ENCODE measurements at places on chromosomes 2 and 18.

GRCh38 chr2:42493468-42494354 lies at the start of gene KCNG3:
Gene KCNG3 (minus strand): TSS chr2:42493982. CDS start chr2:42493501, 481 bp downstream.
- peak; percentile 59 for DNase-seq

- DNase-seq = no peak
These were observed 67.1 kb upstream of the DSEL start for GRCh38 chr18:67583621-67584020.

DNA sequence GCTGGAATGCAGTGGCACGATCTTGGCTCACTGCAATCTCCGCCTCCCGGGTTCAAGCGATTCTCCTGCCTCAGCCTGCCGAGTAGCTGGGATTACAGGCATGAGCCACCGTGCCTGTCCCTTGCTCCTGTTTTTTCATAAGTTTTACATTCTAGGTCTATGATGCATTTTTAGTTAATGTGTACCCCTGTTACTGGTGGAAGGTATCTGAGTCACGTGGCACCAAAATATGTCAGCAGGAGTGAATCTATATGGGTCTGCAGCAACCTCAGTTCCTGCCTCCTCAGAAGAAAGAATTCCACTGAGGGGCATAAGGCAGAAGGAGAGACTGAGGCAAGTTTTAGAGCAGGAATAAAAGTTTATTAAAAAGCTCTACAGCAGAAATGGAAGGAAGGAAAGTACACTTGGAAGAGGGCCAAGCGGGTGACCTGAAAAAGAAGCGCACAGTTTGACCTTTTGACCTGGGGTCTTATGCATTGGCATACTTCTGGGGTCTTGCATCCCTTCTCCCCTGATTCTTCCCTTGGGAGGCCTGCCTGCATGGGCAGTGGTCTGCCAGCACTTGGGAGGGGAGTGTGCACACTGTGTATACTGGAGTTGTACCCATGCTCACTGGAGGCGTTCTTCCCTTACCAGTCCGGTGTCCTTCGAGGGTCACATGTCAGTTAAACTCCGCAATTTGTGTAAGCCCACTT lies 1.1 kb upstream of the MFSD2B start:
- DNase-seq = no peak

DNA sequence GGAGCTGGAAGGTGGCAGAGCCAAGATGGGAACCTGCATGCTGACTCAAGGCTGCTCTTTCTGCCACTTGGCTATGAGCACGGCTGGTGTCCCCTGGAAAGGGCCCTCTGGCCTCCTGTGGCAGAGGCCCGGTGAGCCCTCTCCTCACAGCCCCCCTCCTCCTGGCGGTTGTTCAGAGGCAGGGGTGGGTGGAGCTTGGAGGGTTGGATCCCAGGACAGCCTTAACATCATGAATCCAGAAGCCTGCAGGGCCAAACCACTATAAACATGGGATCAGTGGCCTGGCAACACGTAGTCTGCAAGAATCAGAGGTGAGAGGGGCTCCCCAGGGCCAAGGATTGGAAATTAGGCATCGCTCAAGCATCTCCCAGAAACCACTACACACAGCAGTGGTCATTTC lies 48.5 kb upstream of the LOXHD1 start:
- DNase-seq = no peak

- DNase-seq = no peak
These were observed 51.4 kb downstream of the CRACDL start for GRCh38 chr2:98884658-98885057.

DNA sequence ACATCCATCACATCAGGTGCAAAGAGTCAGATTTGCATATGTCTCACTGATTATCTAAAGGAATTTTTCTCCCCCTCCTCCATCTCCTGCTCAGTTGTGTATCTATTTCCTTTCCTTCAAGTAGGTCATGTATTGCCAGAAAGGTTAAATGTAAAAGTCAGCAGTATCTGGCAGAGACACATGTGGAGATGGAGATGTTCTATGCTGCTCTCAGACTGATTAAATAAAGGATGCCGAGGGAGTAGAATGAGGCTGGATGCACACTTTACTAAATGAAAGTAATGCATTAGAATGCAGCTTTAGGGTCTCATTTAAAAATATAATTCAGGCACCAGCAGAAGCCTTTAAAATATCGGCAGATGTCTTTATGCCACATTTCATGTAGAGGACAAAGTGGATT lies 555.3 kb downstream of the RNF144A start:
- DNase-seq = no peak

DNA sequence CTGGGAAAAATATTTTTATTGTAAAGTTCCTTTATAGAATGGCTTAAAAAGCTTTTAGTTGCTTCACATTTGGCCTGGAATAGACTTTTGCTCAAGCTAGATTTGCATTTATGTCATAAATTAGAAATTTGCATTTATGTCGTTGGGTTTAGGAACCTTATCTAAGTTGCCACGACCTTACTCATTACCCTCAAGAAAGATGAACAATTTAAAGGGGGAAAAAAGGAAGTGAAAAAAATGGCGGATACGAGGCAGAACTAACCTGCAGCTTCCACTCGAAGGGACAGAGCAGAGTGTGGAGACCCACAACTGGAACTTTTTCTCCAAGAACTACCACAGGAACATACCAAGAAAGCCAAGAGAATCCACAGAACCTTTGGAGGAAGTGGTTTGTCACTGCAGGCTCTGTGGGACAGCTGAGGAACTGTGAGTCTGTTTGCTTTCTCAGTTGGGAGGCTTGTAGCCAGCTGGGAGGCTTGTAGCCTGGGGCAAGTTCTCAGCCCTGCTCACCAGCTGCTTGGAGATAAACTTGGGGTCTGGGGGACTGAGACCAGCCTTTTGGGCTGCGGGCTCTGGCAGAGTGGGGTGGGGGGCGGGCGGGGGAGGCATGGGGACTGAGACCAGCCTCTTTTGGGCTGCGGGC lies 349.9 kb upstream of the MEIS1 start:
- DNase-seq = no peak

GRCh38 chr2:3639653-3640052 lies 18.3 kb upstream of the ALLC start:
- no peak for DNase-seq

- no peak for DNase-seq
These were observed 32.3 kb downstream of the CCNT2 start for GRCh38 chr2:134950886-134951285.

DNA sequence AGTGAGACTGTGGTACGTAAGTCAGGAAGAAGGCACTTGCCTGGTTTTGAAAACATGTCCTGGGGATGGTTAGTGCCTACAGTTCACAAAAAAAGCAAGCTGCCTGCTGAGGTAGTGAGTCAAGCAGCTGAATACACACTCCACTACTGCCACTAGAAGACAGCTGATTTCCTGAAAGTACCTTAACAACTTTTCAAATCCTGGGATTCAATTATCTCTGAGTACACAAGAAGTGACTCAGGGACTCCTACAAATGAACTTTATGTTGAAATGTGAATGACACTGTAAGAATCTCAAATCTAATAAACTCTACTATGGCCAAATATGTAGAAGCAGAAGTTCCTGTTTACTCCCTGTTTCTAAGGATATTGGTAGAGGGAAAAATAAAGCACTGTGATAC lies 58.0 kb upstream of the ARL5A start:
- DNase-seq = no peak

DNA sequence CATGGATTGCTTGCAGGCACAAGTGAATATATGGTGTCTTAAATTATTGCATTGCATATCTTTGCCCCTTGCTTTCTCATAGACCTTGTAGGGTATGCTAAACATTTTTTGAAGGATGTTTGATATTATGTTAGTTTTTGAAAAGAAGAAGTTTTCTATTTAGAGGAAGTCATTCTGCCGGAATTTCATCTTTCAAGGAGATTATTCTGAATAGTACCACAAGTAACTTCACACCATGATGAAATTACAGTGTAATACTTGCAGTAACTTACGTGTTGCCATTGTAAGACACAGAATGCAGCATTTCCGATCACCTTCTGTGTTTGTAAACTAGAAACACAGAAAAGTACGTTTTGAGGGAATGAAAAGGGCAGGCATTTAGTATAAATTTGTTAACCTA lies 71.9 kb downstream of the ACVR2A start:
- DNase-seq = no peak

DNA sequence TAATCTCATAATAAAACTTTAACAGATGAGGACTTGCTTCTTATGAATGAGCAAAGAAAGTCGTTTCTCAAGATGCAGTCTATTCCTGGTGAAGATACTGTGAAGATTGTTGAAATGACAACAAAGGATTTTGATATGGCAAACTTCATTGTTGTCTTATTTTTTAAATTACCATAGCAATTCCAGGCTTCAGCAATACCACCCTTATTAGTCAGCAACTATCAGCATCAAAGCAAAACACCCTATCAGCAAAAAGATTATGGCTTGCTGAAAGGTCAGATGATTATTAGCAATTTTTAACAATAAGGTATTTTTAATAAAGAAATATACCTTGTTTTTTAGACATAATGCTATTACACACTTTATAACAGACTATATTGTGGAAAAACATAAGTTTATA lies 88.3 kb downstream of the COL5A2 start:
- no peak for DNase-seq

DNA sequence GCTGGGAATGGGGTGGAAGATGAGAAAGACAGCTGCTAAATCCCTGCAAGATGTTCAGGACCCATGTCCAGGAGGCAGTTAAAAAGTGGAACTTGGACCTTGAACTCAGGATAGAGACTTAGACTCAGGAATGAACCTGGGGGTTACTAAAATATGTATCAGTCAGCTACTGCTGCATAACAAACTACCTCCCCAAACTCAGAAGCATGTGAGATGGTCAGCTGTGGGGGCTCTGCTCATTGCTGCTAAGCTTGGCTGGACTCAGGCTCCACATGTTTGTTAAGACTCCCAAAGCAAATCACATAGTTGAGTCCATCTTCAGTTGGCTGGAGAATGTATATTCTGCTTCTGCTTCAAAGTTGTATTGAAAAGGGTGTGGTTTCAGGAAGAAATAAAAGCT lies 61.4 kb upstream of the COPS8 start:
- no peak for DNase-seq

DNA sequence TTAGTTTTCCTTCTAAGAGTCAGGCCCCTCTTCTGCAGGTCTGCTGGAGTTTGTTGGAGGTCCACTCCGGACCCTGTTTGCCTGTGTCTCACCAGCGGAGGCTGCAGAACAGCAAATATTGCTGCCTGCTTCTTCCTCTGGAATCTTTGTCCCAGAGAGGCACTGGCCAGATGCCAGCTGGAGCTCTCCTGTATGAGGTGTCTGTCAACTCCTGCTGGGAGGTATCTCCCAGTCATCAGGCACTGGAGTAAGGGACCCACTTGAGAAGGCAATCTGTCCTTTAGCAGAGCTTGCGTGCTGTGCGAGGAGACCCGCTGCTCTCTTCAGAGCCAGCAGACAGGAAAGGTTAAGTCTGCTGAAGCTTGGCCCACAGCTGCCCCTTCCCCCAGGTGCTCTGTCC lies 4.8 kb downstream of the REG1B start:
- DNase-seq = no peak

DNA sequence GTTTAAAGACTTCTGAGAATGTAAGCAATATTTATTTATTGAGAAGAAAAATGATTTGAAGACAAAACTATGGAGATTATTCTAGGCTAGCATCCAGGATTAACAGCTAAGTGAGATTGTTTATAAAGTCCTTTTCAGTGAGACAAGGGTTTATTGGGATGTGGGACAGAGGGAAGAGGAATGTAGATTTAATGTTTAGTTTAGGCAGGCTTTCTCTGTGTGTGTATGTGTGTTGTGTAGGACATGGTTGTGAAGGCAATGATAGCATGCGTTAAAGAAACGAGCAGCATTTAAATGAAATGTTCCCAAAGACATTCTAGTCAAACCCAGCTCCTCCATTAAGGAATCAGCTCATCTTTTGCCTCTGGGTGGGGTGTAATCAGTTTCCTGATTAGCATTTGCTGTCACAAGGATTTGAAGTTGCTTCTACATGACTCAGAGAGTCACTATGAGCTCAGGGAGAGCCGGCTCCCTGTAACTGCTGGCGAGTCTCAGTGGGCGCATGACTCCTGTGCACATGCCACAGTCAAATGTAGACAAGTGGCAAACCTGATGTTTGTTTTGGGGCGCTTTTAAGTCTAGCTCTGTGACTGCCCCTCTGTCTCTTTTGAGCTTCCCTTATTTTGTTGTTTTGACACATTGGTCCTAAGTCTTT lies 442.2 kb upstream of the CELF4 start:
- no peak for DNase-seq

- no peak for DNase-seq
These were observed 124.9 kb upstream of the TTC27 start for GRCh38 chr2:32502941-32503340.

DNA sequence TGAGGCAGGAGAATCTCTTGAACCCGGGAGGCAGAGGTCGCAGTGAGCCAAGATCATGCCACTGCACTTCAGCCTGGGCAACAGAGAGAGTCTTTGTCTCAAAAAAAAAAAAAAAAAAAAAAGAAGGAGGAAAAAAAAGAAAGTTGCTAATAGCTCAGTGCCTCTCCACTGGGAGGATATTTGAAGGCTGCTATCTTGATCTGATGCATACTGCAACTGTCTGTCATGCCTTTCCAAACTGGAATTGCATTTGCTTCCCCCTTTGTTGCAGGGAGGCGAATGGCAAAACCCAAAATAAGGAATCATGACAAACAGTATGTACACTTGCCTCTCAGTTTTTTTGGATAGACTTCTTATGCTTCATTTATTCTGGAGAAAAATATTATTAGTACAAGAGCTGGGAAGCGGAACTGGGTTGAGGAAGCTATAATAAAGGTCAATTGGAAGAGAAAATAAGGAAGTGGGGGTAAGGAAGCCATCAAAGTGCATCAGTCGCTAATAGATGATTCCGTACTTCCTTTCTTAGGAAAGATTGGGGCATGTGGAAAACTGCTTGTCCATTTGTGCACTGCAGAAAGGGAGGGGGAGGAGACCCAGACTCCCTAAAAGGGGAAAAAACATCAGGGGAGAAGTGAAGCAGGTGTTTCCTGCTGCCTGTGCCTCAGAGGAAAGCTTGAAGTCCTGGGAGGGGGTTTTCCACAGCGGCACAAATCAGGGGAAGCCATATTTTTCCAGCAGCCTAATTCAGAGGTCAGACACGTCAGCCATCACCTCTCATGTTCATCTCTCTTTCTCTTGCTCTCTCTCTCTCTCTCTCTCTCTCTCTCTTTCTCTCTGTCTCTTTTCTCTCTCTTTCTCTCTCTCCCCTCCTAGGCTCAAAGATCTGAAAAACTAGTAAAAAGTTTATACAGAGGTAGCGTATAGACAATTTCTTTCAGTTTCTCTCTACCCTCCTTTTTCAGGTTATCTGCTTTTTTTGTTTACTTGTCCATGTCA lies 301.4 kb upstream of the TNP1 start:
- DNase-seq = no peak

DNA sequence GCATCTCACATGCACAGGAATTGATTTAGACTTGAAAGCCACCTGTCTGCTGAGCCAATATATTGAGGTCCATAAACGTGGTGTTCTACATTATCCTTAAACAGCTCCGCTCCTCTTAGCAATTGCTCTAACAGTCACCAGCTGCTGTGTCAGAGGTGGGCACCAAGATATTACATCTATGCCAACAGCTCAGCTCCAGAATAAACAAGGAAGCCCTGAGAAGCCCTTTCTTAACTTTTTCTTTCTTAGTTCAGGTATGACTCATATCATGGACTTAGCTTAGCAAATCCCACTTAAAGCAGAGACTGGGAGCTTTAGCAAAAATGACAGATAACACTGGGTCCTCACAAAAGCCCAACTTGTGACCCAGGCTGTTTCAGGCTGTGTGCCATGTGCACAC lies 436.6 kb downstream of the IRS1 start:
- no peak for DNase-seq

- peak; percentile 63 for DNase-seq
These were observed 1.4 kb upstream of the SERTAD2 start for GRCh38 chr2:64655018-64655664.

- no peak for DNase-seq
These were observed 40.7 kb downstream of the CMPK2 start for GRCh38 chr2:6824962-6825361.

All from activated CD4-positive, alpha-beta T cell treated with anti-CD3 and anti-CD28 coated beads, Interleukin-2, Interleukin-6, amounts not matched to agents 100 ng/mL and 50 ng/mL, durations not matched to agents 16 hours and 8 hours (primary cell).